ENCODE measurements at places on chromosomes 5 and 9.

- DNase-seq: no peak
These were observed 242.5 kb downstream of the MLLT3 start for GRCh38 chr9:20379804-20380225.

- no peak for DNase-seq
These were observed 12.4 kb upstream of the SIL1 start for GRCh38 chr5:139210585-139210984.

DNA sequence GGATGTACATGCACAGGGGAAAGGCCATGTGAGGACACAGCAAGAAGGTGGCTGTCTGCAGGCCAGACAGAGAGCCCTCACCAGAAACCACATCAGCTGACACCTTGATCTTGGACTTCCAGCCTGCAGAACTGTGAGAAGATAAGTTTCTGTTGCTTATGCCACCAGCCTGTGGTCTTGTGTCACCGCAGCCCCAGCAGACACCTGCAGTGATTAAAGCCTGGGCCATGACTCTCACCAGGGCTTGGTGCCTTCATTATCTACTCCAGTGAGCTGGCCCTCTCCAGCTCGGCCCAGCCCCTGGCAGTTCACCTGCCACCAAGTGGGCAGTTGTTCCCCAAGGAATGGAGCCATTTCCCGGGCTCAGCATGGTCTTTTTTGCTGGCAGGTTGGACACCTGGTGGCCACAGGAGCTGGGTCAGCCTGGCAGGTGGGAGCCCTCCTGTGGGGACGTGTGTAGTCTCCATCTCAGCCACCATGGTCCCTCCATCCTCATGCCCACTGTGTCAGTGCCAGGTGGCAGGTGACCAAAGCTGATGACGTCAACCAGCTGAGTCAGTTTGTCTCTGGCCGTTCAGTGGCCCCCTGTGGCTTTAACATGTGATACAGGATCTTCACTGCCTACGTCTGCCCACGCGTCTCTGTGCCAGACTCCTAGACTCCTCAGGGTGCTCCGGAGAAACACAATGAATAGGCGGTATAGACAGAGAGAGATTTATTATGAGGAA, 99.9 kb upstream of the PPP1R26 start:
- DNase-seq: no peak

- DNase-seq: no peak
These were observed 62.6 kb downstream of the PLAC8L1 start for GRCh38 chr5:146042628-146043279.

DNA sequence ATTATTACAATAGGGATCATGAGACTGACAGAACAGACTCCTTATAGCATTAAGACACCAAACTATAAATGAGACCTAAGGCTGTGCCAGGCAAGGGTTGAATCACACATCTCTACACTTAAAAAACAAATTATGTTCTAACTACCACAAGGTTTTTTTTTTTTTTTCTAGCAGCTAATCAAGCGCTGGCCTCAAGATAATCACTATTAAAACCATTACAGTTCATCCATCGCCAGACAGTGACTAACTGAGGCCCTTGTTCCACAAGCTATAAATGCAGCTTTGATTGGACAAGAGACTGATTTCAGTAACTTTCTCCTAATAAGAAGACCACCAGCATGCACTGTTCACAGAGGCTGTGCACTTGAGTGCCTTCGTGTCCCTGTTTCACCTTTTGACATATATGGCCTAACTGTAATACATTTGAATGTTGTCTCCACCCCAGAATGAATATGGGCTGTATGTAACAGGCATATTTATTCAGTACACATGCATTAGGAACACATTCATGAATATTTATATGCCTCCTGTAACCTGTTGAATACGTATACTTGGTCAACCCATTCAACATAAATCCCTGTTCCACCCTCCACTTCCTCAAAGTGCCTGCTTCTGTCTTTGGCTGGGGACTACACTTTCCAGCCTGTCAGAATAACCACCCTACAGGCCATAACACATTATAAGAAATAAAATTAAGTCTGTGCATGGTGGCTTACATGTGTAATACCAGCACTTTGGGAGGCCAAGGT, 22.8 kb upstream of the ZNF131 start:
- no peak for DNase-seq
